ENCODE measurements at places on chromosomes 12 and 14.

GRCh38 chr12:109740694-109741245 lies 27.1 kb downstream of the FAM222A start:
- DNase-seq, result no peak

- no peak for DNase-seq
Observed at GRCh38 chr12:130839770-130840404, 837 bp upstream of the STX2 start.

DNA sequence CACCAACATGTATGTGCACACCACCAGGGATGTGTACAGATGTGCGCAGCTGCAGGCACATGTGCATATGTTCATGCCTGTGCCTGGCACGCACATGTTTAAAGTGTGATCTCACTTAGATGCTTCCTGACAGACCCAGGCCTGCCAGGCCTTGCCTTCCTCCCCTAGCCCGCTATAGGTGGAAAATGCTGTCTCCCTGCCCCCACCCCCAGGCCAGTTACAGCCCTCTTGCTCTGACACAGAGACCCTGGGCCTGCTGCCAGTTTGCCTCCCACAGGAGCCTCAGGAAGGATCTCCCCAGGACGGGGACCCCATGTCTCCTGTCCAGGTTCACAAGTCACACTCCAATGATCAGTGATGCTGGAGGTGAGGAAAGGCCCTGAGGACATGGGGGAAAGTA lies 21.6 kb downstream of the FIGNL2 start:
- DNase-seq, result no peak

GRCh38 chr12:104411826-104412641 lies 44.7 kb upstream of the CHST11 start:
- no peak for DNase-seq

DNA sequence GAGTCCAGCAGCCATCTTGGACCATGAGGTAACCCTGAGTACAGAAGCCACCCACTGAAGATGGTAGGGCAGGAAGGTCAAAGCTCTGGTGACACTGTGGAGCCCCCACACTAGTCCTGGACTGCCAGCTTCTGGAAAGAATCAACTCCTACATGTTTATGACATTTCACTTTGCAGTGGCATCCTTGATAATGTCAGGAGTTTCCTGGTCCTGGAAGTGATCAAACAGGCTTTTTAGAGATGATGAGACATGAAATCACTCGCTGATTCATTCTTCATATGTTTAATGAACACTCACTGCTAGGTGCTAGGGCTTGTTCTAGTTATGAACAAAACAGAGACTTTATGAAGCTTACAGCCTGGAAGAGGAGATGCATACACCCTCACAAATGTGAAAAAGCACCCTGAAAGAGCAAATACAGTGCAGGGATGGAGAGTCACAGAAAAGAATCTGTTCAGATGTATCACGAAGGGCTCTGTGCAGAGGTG lies 15.8 kb upstream of the HNF1A start:
- no peak for DNase-seq

DNA sequence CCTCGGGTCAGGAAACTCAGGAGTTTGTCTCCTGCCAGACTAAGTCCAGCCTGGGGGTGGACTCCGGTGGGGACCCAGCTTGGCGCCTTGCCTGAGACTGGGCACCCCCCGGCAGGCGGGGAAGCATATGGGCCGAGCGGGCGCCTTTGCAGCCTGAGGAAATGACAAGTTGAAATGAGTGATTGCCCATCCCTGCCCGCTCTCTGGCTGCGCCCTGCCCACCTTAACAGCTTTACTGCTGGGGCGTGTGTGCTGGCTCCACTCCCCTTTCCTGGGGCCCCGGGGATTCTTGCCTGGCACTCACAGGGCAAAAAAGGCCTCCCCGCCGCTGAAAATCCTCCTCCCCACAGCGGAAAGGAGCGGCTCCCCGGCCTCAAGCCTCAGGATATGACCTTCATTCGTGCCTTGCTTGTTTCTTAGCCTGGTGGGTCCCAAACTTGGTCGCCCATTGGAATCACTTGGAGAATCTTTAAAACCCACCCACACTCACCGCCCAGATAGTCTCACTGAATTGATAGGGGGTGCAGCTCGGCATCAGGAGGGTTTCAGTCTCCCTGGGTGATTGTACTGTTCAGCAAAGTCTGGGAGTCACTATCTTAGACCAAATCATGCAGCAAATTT lies 1.5 kb downstream of the RFLNA start:
- no peak for DNase-seq

GRCh38 chr14:71852181-71852580 lies 80.0 kb upstream of the RGS6 start:
- DNase-seq, result no peak

GRCh38 chr12:71947645-71948105 lies 9.0 kb downstream of the TPH2 start:
- DNase-seq, result peak; percentile 21

- no peak for DNase-seq
Observed at GRCh38 chr12:83985084-83985483, 927.5 kb downstream of the SLC6A15 start.

DNA sequence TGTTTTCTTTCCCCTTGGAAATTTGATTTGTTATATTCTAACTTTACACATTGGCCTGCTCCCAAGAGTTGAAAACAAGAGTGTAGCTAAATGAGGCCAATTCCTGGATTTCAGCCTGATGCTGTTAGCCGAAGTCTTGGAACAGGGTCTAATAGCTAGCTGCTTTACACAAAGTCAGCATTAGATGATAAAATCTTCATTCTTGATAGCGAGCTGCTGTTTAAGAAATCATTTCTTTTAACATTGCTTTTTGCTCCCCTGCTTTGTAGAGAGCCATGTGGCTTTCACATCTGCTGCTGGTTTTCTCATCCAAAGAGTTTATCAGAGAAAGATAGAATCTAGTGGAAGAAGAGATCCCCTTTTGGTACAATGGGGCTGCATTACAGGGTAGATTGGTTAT lies 22.3 kb downstream of the FBXW8 start:
- DNase-seq, result no peak

DNA sequence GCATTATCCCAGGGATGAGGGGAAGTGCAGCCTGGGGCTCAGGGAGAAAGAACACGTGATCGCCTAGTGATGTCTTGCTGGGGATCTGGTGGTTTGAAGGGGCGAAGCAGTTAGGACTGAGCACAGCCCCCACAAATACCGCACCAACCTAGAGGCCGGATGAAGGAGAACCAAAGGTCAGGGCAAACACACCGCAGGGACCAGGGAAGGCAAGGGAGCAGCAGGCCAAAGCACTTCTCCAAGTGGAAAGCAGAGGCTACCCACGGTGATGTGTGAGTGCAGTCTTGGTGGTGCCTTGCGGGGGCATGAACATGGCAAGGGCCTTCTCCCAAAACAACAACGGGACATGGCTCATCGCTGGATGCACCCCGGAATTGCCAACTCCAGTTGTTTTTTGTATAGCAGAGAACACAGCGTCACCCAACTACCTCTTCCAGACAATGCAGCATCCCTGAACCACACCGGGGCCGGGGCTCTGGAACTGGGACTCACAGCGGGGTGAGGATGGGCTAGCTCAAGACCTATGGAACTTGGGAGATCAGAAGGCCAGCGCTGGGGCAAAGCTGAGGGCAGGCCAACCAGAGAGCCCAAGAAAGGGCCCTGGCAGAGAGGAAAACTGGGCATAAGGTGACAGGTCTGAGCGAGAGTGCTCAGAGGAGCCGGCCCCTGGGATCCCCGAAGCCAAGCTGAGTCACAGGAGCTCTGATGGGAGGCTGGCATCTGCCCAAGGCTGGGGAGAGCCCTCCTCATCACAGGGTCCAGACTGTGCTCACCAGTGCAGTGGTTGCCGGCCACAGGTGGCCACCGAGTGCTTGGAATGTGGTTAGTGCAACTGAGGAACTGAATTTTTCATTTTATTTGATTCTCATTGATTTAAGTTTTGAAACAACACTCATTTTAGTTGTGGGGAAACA lies 11.1 kb downstream of the GALNT16 start:
- DNase-seq, result no peak

GRCh38 chr14:33631021-33631420 lies 319.9 kb downstream of the EGLN3 start:
- no peak for DNase-seq

- DNase-seq, result no peak
Observed at GRCh38 chr12:74685385-74685784, 147.8 kb downstream of the ATXN7L3B start.

- no peak for DNase-seq
Observed at GRCh38 chr14:51938821-51939220, 50.5 kb upstream of the RTRAF start.

DNA sequence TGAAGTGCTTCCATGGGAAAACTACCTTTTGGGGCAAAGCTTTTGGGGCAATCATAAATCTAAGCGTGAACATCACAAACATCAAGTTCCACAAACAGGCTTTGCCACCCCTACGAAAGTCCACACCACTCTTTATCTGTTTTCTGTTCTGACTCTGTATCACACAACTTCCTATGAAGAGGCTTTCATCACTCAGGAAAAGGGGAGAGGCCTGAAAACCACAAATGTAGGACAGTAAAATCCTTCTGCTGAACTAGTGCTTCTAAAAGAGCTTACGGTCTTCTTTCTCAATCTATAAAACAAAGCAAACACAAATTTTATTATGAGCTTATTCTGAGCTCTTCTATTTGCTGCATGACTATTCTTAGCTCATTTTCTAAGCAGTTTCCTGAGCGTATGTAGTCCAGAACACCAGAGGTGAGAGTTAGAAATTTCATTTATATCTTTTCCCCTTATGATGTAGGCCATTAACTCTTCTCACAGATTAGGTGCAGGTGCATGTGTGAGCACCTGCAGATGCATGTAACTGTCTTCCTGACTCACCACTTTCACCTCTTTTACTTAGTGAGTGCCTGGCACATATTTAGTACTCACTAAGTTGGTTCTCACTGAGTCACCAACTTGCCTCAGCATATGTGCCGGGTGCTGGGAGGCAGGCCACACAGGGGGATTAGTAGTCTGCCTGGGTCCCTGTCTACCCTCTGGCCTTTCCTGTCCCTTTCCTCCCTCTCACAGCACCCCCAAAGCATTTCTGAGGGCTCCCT lies 32.9 kb upstream of the SYCP3 start:
- no peak for DNase-seq

- peak; percentile 90 for DNase-seq
Observed at GRCh38 chr14:24135834-24136683, at the start of gene PSME1. Gene PSME1, plus strand, starts transcription at chr14:24136194. Its CDS starts 69 bp downstream, at chr14:24136263.

DNA sequence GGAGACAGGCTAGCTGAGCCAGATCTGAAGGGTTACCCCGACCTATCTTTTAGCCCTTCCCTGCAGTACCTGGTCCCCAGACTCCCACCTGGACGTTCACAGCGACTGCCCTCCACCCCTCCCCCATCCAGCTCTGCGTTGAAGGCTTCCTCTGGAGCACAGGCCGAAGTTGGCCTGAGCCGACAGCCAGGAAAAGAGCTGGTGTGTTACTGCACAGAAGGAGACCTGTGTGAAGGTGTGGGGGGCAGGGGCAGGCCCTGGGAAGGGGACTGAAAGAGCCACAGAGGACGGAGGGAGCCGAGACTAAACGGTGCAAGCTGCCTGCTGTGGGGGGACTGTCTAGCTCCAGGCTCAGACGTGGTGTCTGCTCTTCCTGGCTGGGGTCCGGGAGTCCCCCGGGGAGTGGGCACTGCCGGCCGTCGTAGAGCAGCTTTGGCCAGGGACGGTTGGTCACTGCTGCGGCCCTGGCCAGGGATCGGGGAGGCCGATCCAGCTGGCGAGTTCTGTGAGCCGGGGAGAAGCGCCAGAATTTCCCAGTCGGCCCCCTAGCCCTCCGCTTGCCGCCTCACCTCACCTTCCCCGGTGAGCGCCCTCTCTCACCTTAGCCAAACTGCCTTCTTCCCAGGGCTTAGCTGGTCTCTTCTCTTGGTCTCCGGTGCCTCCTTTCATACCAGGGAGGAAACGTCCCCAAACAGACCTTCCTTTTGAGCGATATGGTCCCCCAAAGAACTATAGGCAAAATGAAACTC lies 899 bp upstream of the COL2A1 start:
- DNase-seq, result no peak

DNA sequence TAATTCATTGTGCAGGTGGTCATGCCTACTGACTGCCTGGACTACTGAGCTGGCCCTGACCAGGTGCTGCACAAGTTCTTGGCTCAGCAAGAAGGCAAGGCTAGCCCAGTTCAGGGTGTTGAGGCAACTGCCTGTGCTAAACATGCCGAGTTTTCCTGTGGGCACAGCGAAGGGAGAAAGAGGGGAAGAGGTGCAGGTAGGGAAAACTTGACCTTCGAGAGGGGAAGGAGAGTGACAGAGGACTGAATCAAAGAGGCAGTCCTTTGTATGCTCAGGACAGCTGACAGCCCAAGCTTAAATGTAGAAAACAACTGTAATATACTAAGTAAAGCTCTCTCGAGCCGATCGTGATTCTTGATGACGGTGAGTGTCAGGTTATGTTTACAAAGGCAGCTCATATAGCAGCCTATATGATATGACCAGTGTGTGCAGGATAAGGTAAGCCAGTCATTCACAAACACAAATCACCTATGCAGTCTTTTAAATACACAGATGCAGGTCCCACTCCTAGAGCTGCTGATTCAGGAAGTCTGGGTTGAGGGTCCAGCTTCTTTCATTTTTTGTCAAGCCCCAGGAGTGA lies 2.6 kb downstream of the IRAK3 start:
- no peak for DNase-seq

GRCh38 chr12:116880817-116881324 lies 370 bp downstream of the HRK start:
- no peak for DNase-seq

DNA sequence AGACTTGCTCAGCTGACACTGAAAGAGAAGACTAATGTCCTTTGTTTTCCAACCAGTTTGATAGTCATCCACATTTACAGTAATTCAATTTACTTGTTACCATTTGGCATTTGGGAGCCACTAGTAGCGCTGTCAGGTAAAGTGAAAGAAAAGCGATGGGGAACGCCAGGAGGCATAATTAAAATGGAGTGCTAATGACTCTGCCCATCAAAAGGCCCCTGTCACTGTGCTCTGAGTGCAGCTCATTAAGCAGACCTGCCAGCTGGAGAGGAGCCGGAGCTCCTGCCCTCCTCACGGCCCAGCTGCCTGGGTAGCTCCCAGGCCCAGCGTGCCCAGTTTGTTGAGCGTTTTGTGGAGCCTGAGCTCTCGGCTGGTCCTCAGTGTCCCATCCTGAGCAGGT lies 463.6 kb upstream of the CCDC196 start:
- DNase-seq, result no peak

DNA sequence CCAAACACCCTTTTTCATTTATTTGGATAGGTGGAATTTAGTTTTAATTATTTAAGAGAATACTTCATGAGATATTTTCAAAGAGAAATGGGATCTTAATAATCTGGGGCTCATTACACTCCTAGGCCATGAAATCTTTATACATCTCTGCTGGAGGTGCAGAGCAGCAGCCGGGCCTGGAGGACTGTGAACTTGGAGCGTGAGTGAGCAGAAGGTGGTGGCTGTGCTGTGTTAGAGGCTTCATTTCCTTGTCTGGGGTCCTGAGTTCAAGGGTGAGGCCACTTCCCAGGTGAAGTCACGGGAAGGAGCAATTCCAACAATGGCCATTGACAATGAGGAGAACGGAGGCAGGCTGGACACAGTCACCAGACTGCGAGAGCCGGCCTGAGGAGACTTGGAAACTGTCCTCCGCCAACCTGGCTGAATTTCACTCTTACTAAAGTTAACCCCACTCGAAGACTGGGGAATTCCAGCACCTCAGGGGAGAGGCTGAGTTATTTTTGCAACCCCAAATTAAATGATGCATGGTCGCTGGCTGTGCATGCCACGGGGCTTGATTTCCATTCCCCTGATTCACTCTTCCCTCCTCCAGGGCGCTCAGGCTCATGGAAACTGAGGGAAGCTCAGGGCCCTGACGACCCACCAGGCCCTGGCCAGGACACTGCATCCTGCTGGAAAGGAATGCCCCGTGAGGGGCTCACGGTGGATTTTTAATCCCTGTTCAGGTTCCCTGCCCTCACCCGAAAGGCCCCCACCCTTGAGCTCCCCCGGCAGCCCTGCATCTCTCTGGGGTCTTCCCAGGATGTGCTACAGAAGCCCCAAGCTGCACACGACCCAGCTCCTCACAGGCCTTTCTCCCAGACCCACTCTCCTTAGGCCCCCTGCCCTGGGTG lies 22.6 kb upstream of the TRAF3 start:
- DNase-seq, result no peak

All from hippocampal formation (tissue), 2 donors.